Lower lobe of right lung (tissue), 2 donors: ENCODE measurements at places on chromosomes 5 and 9. TPM values are rescaled to one million over a fixed set of nuclear protein-coding genes. Genes with fewer than 3 reads are reported as not detected.

AK8 gene
- 6.1 TPM for total RNA-seq

RGMB gene
- 22.9 TPM for total RNA-seq

SLC6A19 gene
- not detected for total RNA-seq

GRCh38 chr5:531101-531748 lies 7.0 kb upstream of the SLC9A3 start:
- H3K36me3 ChIP-seq = no peaks in the 10 kb centered on the region
- peaks cover 91% of the 10 kb centered on the region for H3K27me3 ChIP-seq
- peaks cover 14% of the 10 kb centered on the region for H3K4me1 ChIP-seq
- H3K4me3 ChIP-seq = no peak overlapping the region

GRCh38 chr5:154484393-154485095 lies 6.5 kb upstream of the HAND1 start:
- H3K4me3 ChIP-seq = no peak overlapping the region
- no peaks in the 10 kb centered on the region for H3K36me3 ChIP-seq
- H3K27me3 ChIP-seq = peaks cover 99% of the 10 kb centered on the region
- peaks cover 10% of the 10 kb centered on the region for H3K4me1 ChIP-seq
- no peak overlapping the region for H3K27ac ChIP-seq
- no peak for DNase-seq

DNA sequence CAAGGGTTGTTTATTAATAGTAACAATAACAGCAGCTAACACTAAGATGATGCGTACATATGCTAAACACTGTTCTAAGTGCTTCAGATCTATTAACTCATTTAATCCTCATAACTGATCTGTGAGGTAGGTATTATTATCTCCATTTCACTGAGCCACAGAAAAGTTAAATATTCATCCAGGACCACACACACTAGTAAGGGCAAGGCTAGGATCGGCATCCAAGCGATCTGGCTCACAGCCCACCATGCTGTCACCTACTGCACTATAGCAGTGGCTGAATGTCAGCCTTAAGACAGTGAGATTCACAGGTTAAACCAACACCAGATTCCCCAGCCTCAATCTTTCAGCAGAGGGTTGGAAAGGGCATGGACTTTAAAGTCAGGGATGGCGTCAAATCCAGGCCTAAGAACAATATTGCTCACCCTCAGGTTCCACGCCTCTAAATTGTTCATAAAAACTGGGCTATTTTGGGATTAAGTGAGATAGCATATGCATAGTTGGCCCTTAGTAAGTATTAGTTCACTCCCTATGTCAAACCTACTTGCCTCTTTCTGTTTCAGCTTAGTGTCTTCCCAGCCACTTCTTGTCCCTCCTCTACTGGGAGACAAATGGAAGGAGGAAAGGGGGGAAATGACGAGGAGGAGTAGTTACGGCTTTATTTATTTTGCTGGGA lies 150.8 kb downstream of the MAPKAP1 start:
- no peak overlapping the region for H3K4me3 ChIP-seq
- no peaks in the 10 kb centered on the region for H3K27me3 ChIP-seq
- no peak overlapping the region for H3K27ac ChIP-seq
- peaks cover 10% of the 10 kb centered on the region for H3K36me3 ChIP-seq
- H3K4me1 ChIP-seq = no peaks in the 10 kb centered on the region
